ENCODE measurements at places on chromosomes 11 and 22. TPM values are rescaled to one million over a fixed set of nuclear protein-coding genes. Genes with fewer than 3 reads are reported as not detected.

DNA sequence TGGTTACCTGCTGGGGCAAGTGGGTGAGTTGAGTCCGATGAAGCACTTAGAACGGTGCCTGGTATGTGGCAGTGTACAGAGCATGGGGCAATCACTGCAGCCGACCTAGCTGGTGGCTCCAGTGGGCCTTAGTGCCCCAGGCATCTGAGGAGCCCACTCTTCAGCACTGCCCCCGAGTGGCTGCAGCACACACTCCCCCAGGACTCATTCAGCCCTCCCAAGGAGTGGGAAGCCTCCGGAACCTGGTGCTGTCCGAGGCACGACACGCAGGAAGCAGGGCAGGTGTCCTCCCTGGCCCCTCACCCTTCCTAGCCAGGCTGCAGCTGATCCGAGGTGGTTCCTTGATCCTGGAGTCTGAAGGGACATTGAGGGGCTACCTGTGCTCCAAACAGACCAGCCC lies 42.4 kb upstream of the PRODH start:
- no peak for DNase-seq
- no peaks in the 10 kb centered on the region for H3K27me3 ChIP-seq
- H3K27ac ChIP-seq, result no peak overlapping the region
- H3K36me3 ChIP-seq, result no peaks in the 10 kb centered on the region
- no peaks in the 10 kb centered on the region for H3K4me1 ChIP-seq

OR52I1 gene
- not detected for total RNA-seq

DNA sequence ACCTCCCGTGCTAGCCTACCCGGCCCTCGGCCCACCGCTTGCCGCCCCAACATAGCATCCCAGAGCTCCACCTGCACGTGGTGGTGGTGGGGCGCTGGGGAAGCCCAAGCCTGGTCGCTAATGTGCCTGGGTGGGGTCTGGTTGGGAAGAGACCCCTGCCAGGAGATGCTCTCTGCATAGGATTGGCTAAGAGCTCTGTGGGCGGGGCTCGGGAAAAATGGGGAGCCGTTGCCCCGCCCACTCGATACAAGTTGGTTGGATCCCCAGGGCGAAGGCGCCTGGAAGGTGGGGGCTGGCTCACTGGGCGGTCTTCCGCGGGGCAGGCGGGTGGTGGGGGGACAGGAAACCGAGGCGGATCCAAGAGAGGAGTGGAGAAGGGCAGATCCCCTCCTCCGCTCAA lies 7.6 kb downstream of the LRRC10B start:
- no peaks in the 10 kb centered on the region for H3K36me3 ChIP-seq
- H3K4me3 ChIP-seq, result peak overlapping the region; percentile 54
- peak; percentile 92 for DNase-seq
- no peak overlapping the region for H3K27ac ChIP-seq

DNA sequence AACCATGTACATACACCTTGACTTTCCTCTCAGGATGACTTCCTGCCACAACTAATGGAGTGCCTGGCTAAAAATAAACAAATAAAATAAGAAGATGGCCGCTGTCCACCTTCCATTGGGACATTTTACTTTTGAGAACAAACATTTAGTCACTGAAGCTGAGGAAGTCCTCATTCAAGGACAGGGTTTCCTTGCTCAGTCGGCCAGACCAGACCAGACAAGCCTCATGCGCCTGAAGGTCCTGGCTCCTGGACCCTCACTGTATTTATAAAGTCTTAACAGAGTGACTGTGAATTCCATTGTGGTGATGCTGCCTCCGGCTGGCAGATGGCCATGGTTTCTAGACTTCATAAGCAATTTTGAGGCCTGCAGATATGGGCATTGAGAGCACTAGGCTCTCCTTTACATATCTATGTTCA lies 114.5 kb downstream of the MAML2 start:
- H3K27me3 ChIP-seq, result no peaks in the 10 kb centered on the region
- H3K27ac ChIP-seq, result no peak overlapping the region
- no peaks in the 10 kb centered on the region for H3K36me3 ChIP-seq
- H3K4me1 ChIP-seq, result no peaks in the 10 kb centered on the region

MAP6 gene
- 0.50 TPM for total RNA-seq

GRCh38 chr11:32902089-32902665 lies 9.6 kb downstream of the QSER1 start:
- H3K4me3 ChIP-seq, result no peak overlapping the region
- peaks cover 4% of the 10 kb centered on the region for H3K36me3 ChIP-seq
- DNase-seq, result no peak
- H3K27me3 ChIP-seq, result no peaks in the 10 kb centered on the region

DNA sequence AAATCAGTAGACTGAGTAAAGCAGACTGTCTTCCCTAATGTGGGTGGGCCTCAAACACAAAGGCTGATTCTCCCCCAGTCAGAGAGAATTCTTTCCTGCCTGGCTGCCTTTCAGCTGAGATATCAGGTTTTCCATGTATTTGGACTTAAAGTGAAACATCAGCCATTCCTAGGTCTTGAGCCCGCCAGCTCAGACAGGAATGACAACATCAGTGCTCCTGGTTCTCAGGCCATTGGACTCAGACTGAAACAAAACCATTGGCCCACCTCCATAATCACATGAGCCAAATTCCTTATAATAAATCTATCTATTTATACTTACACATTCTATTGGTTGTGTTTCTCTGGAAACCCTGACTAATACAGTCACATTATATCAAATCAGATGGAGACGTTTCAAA lies 56.7 kb upstream of the CLPB start:
- no peaks in the 10 kb centered on the region for H3K36me3 ChIP-seq
- H3K4me1 ChIP-seq, result no peaks in the 10 kb centered on the region
- H3K27ac ChIP-seq, result no peak overlapping the region
- H3K27me3 ChIP-seq, result no peaks in the 10 kb centered on the region

VSIG2 gene
- total RNA-seq, result not detected

DNA sequence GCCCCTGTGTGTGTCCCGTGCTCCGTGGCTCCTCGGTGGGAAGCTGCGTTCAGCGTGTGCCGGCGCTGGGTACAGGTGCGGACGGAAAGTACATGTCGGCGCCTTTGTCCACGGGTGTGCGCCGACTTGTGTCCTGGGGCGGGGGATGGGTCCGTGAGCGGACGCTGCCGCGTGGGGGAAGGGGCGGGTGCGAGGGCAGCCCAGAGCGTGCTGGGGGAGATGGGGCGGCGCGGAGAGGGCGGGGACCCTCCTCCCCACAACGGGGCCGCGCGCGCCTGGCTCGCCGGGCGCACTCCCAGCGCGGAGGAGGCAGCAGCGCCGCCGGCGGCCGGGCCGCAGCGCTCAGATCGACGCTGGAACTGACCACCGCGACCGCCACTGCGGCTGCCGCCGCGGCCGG lies 33.6 kb upstream of the RELT start:
- DNase-seq, result peak; percentile 67
- H3K27me3 ChIP-seq, result peaks cover 29% of the 10 kb centered on the region
- no peak overlapping the region for H3K27ac ChIP-seq
- H3K36me3 ChIP-seq, result no peaks in the 10 kb centered on the region
- peak overlapping the region; percentile 61 for H3K4me3 ChIP-seq

- H3K27ac ChIP-seq, result no peak overlapping the region
- no peaks in the 10 kb centered on the region for H3K36me3 ChIP-seq
- no peak for DNase-seq
These were observed 180.0 kb downstream of the BRD1 start for GRCh38 chr22:49647627-49648026.

KLHL22 gene
- total RNA-seq, result 12.1 TPM

- no peak for DNase-seq
- no peaks in the 10 kb centered on the region for H3K36me3 ChIP-seq
- no peaks in the 10 kb centered on the region for H3K27me3 ChIP-seq
These were observed 82.7 kb downstream of the FBLN1 start for GRCh38 chr22:45585437-45585755.

GRCh38 chr11:109586789-109587188 lies 164.8 kb downstream of the C11orf87 start:
- 0 out of 2 replicates have a peak, but pooled peaks cover 5% of the 10 kb centered on the region for H3K4me1 ChIP-seq
- DNase-seq, result peak; percentile 23
- no peaks in the 10 kb centered on the region for H3K36me3 ChIP-seq
- no peaks in the 10 kb centered on the region for H3K27me3 ChIP-seq
- H3K27ac ChIP-seq, result no peak overlapping the region

DNA sequence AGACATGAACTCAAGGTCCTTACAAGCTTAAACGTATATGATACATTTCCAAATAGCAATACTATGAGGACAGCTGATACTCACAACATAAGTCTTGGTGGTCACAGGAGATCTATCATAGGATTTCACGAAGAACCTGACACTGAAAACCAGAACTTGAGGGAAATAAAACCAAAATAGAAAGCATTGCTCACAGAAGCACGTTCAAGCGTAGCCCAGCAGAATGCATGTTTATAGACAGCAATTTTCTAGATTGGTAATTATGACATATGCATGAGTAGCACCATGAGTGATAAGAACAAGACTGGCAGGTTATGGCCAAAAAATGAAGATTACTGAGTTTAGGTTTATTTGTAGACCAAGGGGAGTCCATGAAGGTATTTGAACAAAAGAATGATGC lies 243.5 kb downstream of the ETS1 start:
- peaks cover 12% of the 10 kb centered on the region for H3K4me1 ChIP-seq
- DNase-seq, result no peak
- no peak overlapping the region for H3K27ac ChIP-seq
- H3K27me3 ChIP-seq, result no peaks in the 10 kb centered on the region
- H3K4me3 ChIP-seq, result no peak overlapping the region

- no peaks in the 10 kb centered on the region for H3K4me1 ChIP-seq
- no peak overlapping the region for H3K27ac ChIP-seq
- H3K4me3 ChIP-seq, result no peak overlapping the region
These were observed 7.4 kb downstream of the HTR3A start for GRCh38 chr11:113982306-113982705.

SMCO4 gene
- total RNA-seq, result 21.9 TPM

Measured in GM23338 (cell line).